ENCODE measurements at places on chromosomes 1 and 21.

DNA sequence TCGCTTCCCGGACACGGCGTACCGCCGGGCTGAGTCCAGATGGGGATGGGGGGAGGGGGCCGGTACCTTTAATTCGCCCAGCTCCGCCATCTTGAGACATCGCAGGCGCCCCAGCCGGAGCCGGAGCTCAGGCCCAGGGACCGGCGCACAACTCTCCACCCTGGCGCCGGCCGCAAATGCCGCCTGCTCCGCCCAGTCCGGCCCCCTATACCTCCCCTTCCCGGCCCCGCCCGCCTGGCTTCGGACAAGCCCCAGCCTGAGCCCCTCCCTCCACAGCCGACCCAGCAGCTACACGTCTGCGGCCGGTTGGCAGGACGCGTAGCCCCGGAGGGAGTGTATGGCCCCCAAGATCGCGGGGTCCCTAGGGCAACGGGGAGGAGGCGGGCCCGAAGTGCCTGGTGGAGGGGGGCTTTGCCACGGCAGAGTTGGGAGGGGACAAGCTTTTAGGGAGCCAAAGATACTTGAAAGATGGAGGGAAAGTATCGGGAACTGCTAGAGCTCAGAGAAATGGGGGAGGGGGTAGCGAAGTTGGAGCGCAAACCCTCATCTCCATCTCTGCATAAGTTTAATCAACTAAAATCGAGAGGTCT is at the start of gene PIAS3:
Gene PIAS3, minus strand, starts transcription at position 181 of the 590 bp plus-strand sequence. Its CDS starts 91 bp downstream, at position 90.
- DNase-seq: peak; percentile 92

DNA sequence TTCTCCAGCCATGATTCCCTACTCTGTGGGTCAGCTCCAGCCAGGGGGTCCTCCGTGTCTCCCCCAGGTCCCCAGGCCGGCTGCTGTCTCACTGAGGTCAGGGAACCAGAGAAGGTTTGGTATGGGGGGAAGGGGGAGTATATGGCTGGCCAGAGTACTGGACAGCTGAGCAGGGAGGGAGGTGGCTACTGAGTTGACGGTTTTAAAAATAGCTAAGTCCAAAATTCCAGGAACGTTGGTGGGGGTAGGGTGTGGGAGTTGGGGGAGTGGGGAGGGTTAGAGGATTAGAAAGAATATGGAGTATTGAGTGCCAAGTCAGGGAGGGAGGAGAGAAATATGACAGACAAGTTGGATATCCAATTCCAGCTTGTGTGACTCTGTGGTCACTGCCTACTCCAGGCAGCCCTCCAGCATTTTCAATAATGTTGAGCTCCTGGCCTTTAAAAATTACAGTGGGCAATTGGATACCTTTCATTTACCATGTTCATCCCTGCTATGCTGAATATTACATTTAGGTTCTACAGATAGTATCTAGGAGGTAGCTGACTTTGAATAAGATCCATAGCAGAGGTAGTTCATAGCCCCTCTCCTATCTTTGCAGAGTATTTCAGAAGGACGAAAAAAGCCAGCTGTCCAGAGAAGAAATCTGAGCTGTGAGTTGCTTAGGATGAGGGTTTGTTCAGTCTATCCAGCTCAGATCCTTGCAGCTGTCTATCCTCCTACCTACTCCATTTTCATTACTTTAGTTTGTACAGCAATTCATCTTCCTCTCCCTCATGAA is at the start of gene HJV:
Gene HJV, minus strand, starts transcription at position 114 of the 781 bp plus-strand sequence. CDS start 1,504 bp downstream, outside the sequence.
- DNase-seq: no peak

DNA sequence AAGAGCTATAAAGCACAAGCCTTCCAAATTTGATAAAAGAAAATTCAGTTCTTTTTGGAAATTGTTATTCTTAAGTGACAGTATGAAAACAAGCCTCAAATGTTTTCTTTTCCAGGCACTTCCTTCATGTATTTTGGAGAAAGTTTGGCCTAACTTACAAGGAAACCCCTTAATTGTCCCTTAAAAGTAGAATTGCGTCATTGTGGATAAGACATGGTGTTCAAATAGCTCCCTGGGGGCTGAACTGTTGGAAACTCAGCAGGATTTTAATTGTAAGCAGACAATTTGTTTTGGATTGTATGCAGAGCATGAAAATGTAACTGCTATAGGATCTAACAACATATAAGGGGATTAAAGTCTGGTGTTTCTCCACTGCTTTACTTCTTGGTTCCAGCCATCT is 35.4 kb upstream of the FGGY start:
- DNase-seq: no peak

GRCh38 chr1:4121834-4122512 is 221.9 kb upstream of the C1orf174 start:
- no peak for DNase-seq

DNA sequence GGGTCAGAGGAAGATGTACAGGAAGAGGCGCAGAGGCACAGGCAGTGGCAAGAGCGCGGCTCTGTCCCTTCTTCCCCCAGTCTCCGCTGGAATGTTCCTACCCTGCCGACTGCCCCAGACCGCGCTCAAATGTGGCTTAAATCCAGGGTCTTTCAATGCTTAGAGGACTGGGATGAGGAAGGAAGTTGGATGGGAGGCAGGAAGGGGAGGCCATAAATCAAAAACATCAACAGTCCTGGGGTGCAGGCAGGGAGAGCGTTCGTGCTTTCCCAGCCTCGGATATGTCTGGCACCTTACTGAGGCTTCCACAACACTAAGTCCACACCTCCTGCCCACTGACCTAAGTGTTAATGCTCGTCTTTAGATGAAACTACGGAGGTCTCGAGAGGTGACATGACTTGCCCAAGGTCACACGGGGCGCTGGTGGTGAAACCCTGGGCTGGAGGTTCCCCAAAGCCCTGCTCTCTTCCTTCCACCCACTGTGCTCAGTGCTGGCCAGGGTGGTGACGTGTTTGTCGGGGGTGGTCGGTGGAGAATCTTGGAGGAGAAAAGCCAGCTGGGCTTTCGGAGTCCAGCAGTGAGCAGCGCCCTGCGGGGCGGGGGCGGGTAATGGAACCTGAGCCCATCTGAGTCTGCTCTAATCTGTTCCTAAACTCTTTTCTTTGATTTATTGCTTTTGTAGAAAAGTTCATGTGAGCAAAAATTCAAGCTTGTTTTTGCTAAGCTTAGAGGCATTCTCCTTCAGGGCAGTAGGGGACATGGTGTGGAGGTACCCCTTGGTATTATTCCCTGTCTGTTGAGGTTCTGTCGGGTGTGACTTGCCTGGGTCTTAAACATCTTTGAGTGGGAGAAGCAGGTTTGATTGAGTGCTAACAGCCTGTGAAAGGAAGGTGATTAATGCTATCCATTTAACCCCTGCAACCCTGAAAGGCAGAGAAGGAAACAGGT is 708 bp downstream of the CDA start:
- no peak for DNase-seq

GRCh38 chr1:167819849-167820683 is 93.9 kb downstream of the ADCY10 start:
- DNase-seq: peak; percentile 6

GRCh38 chr1:149917571-149918144 is at the start of gene SV2A:
TSS of gene SV2A (minus strand) at chr1:149917844. CDS start at chr1:149913840, 4,004 bp downstream.
- DNase-seq: peak; percentile 64

DNA sequence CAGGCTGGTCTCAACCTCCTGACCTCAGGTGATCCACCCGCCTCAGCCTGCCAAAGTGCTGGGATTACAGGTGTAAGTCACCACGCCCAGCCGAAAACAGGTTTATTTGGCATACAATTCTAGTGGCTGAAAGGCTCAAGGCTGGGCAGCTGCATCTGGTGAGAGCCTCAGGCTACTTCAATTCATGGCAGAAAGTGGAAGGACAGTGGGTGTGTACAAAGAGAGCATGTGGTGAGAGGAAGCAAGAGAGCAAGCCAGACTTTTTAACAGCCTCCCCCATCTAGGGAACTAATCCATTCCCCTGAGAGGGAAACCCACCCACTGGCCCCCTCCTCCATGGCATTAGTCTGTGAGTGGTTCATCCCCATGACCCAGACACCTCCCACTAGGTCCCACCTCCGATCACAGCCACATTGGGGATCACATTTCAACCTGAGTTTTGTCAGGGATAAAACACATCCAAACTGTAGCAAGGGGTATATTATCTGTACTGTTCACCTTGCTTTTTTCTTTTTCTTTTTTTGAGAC is 9.5 kb downstream of the BMP8A start:
- no peak for DNase-seq

DNA sequence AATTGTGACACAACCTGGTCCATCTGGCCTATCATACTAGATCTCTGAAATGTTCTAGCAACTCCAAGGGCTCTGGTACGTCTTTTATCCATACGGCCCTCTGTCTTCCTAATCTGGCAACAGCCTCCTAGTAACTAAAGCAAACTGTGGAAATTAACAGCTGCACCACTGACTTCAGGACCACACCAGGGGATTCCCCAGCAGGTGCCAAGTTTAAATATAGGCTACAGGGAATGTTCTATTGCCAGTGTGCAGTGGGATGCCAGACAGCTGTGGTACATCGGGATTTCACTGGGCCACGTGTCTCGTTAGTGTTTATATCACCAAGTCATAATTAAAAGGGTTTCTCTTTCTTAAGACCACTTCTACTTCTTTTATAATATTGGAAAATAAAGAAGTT is 94.3 kb downstream of the RGS2 start:
- no peak for DNase-seq

DNA sequence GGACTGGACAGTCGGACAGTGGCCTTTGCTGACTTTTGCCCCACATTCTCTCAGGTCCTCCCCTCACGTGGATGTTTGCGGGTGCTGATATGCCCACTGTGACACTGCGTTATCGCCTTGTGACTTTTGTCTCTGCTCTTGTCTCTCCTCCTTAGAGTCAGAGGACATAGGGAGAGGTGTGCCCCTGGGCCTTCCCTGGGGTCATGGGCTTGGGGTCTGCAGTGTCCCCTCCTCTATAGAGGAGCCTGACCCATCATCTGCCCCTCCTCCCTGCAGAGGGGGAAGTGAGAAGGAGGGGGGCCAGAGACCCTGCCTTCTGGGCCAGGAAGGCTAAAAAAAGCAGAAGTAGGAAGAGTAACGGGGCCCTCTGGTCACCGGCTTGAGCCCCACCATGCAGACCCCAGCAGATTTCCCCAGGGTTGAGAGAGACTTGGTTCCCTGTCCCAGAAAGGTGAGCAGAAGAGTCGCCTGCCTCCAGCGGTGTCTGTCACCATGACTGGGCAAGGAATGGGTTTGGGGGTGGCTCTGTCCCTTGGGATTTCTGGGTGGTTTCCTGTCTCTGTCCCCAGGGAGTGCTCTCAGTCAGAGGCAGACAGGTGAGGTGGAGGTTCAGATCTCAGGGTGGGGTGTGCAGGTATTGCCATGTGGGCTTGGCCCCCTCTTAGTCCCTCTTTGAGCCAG is 13.3 kb downstream of the RPS6KA1 start:
- no peak for DNase-seq

- DNase-seq: peak; percentile 45
These were observed 407.6 kb upstream of the DEPDC1 start for GRCh38 chr1:68904477-68904876.

- no peak for DNase-seq
These were observed 419.3 kb downstream of the KCTD3 start for GRCh38 chr1:215986401-215986800.

GRCh38 chr1:72434070-72434469 is 151.7 kb upstream of the NEGR1 start:
- DNase-seq: no peak

DNA sequence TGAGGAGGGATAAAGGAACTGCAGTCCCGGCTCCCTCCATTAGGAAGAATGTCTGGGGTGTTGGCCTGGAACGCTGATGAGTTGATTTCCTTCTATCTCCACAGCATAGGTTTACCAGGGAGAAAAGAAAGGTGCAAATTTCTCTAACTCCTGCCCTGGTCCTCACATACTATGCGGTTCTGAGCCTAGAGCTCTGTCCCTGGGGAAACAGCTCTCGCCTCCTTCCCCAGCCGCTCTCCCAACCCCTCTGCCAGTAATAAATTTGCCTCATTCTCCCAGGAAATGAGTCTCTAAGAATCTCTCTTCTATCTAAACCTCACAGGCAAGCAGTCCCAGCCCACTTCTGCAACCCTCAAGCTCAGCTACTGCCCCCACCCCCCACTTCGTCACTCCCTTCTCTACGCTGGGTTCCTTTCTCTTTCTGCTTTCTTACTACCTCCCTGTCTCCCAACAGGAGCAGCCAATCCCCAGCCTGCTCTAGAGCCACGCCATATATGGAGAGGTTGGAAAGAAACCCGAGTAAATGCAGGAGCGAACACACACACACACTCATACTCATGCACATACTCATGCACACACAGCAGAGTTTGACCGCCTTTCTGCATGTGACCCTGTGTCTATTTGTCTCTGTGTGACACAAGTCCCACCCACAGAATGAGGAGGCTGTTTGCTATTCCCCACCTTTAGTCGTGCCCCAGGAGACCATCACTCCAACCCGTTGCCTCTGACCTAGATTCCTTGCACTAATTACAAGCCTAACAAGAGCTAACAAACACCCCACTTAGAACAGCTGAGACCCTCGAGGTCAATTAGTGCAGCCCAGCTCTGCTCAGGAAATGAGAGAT is 13.4 kb downstream of the PLEKHO1 start:
- DNase-seq: peak; percentile 80

GRCh38 chr1:17719874-17720273 is 35.3 kb upstream of the ACTL8 start:
- no peak for DNase-seq

Data from hippocampal formation (tissue), 2 donors.